ENCODE measurements at places on chromosomes 13 and 19.

DNA sequence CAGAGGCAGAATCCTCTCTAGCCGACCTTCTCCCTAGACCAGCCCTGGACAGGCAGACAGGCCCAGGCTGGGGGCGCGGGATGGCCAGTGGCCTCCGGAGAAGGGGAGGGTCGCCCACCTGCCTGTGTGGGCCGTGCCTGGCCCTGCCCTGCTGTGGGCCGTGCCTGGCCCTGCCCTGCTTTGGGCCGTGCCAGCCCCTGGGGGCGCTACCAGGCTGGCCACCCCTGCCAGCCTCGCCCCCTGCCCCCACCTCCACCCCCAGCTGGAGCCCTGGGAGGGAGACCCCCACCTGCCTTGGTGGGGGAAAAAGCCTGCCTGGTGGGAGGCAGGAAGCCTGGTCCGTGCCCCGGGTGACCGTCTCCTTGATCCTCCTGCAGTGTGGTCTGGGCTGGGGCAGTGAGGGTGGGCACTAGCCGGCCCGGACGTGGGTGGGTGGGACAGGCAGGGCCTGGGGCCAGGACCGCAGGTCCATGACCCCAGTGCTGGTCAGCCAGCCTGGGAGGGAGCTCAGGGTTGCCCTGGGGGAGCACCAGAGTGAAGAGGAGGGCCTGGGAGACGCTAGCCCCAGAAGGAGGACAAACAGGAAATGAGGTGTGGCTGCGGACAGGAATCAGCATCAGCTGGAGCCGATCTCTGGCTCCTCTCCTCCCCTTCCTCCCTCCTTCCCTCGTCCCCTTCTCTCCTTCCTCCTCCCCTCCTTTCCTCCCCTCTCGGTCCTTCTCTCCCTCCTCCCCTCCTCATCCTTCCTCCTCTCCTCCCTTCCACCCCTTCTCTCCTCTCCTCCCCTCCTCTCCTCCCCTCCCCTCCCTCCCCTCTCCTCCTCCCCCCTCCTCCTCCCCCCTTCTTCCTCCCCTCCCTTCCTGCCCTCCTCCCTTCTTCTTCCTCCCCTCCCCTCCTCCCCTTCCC, 5.1 kb upstream of the MKNK2 start:
- no peak for DNase-seq

DNA sequence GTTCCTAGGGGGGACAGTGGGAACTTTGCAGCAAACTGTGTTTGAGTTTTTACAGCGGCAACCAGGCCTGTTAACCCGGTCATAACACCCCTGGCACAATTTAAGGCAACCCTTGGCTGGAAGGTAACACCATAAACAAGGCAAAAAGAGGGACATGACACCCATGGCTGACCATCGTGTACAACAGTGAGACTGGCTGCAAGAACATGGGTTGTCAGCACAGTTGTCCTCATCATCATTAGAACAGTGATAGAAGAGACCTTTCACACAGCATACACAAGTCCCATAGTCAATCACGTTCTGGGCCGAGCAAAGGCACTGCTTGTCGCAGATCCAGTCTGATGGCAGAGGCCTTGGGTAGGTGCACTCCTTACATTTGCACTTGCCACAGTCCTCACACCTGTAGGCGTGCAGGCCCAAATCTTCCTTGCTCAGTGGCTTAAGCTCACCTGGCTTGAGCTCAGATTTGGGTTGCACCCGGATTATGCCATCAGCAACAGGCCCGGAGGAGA, 4.1 kb downstream of the SPRY2 start:
- no peak for DNase-seq

- no peak for DNase-seq
These were observed 912 bp upstream of the TUBA3C start for GRCh38 chr13:19182536-19182935.

DNA sequence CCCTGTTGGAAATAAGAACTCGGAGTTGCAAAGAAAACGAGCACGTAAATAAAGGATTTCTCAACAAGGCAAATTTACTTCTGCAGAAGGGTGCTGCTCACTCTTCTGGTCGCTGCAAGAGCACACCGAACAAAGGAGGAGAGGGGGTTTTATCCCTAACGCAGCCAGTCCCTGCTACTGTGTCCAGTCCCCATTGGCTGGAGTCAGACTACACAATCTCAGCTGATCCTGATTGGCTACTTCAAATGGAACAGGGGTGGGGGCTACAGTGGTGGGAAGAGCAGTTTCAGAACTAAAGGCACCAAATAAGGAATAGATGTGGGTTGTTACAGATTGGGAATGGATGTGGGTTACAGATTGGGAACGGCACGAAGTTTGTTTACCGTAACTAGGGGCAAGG, 63.9 kb upstream of the MCF2L start:
- no peak for DNase-seq

DNA sequence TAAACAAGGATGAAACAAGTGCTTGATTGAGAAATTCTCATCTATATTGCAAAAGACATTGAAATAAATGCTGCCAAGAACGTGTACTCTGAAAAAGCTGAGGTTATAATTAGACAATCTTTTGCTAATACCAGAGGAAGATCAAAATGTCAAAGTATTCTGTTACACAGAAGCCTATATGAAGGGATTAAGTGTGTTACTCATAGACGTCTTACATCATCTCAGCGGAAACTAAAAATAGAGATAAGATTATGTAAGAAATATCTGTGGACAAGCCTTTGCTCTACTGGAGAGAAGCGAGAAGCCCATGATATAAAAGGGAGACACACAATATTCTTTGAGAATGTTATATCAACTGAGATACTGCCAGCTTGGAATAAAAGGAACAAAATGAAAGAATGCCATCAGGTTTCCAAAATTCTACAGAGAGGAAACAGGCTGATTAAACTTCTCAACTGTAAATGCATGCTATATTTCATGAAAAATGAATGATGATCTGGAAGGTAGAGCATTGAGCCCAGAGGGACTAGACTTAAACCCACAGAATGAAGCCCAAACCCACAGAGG, 699.0 kb downstream of the GPC5 start:
- DNase-seq = no peak

- DNase-seq = no peak
These were observed 63.4 kb downstream of the MLLT1 start for GRCh38 chr19:6216236-6216995.

DNA sequence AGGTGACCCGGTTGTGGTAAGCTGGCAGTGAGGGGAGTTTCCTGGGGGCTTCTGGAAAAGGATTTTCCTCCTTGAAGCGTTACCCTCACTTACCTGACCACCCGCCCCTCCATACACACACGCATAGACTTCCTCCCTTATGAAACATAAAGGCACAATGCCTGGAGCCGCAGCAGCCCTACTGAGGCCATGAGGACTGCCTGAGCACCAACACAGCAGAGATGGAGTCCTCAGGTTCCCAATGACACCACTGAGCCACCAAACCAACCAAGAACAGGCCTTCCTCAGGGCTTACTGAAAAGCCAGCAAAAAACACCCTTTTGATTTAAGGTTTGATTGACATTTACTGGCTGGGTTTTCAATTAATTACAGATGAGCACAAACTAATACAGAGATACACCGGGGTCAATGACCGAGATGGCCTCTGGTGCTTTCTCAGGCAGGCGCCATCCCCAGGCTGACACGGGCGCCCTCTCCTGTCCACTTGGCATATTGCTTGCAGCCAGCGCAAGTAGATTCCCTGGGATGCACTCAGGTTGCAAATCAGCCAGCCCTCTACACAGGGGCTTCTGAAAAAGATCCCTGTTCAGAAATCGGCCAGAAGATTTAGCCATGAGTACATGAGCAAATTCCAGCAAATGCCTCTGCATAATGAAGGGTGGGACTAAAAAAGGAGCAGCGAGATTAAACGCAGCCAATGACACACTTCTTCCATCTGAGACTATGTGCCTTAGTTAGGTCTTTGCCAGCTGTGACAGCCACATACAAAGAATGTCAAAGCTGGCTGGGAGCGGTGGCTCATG, 14.8 kb downstream of the OPA3 start:
- DNase-seq = peak; percentile 64

- no peak for DNase-seq
These were observed 97.6 kb downstream of the ZNF536 start for GRCh38 chr19:30469774-30470173.

DNA sequence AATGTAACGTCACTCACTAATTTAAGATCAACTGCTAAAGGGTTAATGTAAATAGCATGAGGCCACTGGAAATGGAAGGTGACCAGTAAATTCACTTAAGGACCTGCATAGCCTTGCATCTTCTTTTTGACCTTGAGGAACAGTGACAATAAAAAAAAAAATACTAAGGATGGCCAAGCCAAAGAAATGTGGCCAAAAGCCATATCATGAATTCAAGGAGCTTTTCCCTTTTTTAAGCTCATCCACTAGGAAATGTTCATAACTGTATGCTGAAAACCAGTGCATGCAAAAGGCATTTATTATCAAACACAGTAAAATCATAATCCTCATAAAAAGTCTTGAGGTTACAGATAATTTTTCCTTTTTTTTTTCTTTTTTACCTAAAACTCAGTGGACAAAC, 77.5 kb downstream of the LHFPL6 start:
- no peak for DNase-seq

GRCh38 chr13:39536274-39536673, 66.7 kb downstream of the LHFPL6 start:
- DNase-seq = no peak

- no peak for DNase-seq
These were observed 427.7 kb downstream of the FOXO1 start for GRCh38 chr13:40238761-40239160.

- DNase-seq = no peak
These were observed 316.2 kb upstream of the KLHL1 start for GRCh38 chr13:70424428-70424827.

DNA sequence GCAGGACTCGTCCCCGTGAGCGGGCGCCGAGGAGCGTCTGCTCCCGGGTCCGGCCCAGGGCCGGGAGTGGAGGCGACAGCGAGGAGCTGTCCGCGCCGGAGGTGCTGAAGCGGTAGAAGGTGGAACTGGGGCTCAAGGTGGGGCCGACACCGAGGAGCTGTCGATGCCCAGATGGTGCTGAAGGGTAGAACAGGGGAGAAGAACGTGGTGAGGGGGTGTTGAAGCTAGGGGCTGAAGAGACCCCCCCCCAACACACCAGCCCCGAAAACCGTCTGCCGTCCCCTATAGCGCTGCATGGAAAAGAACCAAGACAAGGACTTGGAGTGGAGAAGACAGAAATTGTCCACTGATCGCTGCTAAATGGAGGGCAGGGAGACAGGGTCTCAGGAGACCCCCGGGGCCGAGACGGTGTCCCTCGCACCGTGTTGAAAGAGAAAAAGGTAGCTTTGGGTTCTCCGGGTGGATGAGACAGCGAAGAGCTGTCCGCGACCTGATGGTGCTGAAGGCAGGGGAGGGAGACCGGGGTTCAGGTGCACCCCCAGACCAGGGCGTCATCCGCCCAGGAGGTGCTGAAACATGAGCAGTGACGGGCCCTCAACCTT, 7.1 kb upstream of the PDE4C start:
- peak; percentile 43 for DNase-seq

DNA sequence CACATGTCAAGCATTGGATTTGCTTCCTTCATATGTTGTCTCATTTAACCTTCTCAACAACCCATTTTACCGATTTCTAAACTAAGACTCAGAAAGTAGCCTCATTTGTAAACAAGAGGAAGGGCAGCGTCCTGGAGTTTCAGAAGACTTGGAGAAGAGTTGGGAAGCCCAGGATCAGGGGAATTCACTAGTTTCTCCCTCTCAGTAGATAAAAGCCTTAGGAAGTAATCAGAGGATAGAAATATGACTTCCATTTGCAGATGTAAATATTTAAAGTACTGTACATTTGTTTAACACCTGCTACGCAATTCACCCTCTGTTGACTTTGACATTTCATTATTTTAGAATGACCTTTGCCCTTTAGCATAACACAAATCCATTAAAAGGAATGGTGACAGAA, 216.4 kb downstream of the DCT start:
- no peak for DNase-seq

DNA sequence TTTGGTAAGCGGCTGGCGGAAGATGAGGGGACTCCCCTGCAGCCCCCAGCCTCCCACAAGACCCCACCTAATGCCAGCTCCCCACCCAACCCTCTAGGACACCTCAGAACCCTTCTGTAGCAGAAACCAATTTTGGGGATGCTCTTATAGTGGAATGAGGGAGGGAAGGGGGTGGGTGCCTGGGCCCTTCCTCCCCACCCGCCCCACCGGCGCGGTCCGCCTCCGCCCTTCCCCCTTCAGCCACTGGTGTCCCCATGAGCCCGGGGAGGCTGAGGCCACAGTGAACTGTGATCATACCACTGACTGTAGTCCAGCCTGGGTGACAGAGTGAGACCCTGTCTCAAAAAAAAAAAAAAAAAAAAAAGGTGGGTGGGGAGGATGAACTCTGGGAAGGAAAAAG, 16.2 kb downstream of the TLE6 start:
- DNase-seq = no peak

DNA sequence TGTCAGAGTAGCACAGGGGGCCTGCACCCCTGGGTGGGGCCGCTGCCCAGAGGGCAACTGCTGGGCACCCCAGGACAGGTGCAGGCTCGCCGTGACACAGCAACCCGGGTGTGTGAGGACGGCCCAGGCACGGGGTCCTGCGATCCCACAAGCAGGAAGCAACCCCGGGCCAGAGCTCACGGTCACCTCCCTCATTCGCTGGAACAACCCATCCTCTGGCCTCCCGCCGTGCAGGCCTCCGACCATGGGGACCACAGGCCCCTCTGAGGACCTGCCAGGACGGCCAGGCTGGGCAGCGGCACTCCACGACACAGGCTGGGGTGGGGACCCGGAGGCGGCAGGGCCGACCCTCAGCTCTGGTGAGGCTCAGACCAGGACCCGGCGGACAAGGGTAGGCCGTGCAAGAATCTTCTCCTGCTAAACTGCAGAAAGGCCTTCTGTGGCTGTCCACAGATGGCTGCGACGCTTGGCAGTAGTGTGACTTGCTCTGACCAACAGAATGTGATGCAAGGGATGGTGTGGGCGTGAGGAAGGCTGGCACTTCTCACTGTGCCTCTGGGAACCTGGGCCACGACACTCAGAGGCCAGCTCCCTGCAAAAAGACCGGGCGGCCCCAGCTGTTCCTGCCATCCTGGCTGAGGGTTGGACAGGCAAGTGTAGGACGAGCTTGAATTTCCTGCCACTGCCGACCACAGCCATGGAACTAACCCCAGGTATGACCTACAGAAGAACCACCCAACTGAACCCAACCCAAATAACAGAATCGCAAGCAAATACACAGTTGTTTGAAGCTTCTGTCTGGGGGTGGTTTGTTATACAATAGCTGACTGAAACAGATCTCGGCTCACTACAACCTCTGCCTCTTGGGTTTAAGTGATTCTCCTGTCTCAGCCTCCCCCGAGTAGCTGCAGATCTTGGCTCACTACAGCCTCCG, 26.5 kb downstream of the PIP5K1C start:
- DNase-seq = no peak

DNA sequence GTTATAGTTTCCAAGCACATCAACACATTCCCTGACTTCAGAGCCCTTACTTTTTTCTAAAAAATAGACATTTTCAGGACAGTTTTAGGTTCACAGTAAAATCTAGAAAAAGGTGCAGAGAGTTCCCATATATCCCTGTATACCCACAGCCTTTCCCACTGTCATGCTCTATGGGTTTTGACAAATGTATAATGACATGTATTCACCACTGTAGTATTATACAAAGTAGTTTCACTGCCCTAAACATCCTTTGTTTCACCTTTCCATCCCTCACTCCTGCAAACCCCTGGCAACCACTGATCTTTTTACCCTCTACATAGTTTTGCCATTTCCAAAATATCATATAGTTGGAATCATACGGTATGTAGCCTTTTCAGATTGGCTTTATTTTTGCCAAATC, 15.6 kb downstream of the NAA16 start:
- no peak for DNase-seq

Measured in stimulated activated naive CD8-positive, alpha-beta T cell treated with anti-CD3 and anti-CD28 coated beads, Interleukin-15, amount 100 ng/mL, for 72 hours (primary cell).